ENCODE measurements at places on chromosomes 7 and 10.

- no peak for DNase-seq
These were observed 98.2 kb downstream of the MDFIC start for GRCh38 chr7:115019882-115020605.

DNA sequence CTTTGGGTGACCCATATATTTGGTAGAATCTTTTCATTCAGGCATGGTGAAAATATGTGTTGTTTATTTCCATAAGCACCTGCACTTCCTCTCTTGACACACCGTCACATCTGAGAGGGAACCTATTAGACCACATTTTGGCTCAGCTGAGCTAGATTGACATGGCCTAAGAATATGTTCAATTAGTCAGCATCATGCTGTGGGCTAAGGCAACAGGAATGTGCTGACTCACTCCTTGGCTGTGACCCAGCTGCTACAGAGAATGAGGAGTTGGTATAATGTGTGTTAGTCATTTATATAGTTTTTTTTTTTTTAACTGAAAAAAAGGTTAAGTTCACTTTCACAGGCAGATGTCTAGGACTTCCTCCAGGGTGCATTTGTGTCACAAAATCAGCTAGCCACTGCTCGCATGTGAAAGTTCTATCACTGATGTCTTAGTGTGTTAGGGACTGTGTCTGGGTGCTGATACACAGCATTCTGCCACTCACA, 180.6 kb downstream of the SEMA3E start:
- peak; percentile 60 for DNase-seq

- DNase-seq = no peak
These were observed 567 bp upstream of the CDCA7L start for GRCh38 chr7:21946222-21946709.

DNA sequence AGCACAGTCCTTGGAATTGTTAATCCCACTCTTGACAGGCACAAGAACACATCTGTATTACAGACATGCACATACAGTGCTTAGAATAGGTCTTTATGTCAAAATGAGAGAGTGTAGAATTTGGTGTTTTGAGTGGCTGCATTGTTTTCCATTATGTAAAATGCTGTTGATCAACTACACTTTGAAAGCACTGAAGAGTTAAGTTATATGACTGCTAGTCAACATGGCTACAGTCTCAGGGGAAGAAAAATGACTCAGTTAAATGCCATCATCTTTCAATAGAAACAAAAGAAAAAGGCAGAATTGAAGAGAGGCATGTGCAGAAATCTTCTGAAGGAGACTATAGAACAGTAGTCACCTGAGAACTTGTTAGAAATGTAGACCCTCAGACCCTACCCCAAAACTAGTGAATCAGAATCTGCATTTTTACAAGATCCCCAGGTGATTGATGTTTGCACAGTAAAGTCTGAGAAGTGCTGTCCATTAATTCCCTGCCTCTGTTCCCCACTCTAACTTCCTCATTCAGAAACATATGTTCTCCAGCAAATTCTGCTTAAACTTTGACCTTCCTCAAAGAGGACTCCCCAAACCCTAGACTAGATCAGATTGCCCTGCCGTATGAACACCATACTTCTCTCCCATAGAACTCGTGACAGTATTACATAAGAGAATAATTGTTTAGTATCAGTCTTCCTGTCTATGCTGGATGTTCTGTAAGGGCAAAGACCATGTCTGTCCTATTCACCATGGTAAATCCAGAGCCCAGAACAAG, 16.0 kb downstream of the SND1 start:
- DNase-seq = no peak

DNA sequence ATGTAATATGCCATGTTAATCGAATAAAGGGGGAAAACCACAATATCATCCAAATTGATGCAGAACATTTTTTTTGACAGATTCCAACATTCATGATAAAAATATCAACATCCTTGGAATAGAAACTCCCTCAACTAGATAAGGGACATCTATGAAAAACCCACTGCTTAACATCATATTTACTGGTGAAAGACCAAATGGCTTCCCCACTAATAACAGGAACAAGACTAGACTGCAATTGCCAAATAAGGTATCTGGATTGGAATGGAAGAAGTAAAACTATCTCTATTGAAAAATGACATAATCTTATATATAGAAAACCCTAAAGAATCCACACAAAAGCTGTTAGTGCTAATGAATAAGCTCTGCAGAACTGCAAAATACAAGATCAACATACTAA, 27.8 kb downstream of the SMURF1 start:
- no peak for DNase-seq

GRCh38 chr7:18426564-18427226, 68.9 kb upstream of the HDAC9 start:
- DNase-seq = no peak

DNA sequence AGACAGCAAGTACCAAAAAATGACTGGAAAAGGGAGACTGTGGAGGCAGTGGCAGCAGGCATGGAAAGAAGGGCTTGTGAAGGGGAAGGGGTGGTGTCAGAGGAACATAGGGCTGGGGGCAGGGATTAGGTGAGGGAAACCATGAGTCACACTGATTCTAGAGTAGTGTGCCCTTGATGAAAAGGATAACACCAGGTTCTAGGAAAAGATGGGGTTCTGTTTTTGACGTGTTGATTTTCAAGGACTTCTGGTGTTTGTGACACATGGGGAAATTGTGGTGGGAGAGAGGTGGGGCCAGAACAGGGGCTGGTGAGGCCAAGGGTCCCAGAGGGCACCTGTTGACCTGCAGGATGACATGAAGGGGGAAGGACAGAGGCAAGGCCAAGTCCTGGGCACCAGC, 57.1 kb downstream of the FIGNL1 start:
- no peak for DNase-seq

- no peak for DNase-seq
These were observed 27.8 kb upstream of the FOXL3 start for GRCh38 chr7:262251-262572.

DNA sequence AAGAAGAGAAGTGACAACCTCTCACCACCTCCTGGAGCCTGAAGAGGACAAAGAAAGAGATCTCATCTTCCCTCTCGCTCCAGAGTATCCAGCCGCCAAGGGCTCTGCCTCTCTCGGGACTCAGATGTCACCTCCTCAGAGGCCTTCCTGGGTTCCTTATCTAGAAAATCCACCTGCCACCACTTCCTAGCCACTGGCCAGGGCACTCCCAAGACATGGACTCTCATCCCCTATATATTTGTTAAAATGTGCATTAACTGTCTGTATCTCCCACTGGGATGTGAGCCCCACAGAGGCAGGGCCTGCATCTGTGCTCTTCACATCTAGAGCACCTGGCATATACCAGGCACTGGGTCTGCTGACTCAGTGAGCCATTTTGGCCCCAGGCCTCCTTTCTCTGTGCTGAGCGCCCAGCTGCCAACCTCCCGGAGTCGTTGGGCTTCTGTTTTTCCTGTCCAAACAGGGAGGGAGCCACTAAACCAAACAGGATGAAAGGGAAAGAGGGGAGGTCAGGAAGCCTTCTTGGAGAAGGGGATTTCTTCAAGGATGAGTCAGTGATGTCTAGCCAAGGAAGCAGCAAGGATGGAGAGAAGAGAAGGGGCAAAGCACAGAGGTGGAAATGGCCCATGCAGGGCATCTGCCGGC, 58.9 kb downstream of the KCNMA1 start:
- DNase-seq = no peak

DNA sequence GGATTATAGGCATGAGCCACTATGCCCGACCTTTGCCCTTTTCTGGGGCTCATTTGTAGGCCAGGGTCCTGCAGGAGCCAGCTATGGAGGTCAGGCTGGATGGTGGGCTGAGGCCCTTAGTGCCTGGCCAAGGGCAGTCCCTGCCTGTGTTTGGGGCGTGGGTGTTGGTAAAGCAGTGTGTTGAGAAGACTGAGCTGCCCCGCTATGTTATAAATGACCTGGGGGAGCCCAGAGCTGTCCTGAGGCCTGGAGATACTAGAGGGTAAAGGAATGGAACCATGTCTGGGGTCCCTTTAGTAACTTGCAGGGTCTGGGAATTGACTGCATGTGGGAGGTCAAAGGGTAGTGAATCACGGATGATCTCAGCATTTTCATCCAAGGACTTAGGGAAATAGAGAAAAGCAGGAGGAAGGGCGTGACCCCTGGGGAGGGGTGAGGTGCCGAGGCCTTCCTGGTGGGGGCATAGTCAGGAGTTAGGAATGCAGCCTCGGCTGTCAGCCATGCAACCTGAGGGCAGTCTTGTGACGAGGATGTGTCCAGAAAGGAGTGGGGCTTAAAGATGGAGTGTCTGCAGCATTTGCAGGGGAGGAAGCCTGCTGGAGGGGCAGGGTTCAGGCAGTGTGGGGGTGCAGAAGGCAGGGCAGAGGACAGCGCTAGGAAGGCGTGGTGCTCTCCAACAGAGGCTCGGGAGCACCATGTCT, 31.5 kb downstream of the TMEM248 start:
- DNase-seq = no peak

DNA sequence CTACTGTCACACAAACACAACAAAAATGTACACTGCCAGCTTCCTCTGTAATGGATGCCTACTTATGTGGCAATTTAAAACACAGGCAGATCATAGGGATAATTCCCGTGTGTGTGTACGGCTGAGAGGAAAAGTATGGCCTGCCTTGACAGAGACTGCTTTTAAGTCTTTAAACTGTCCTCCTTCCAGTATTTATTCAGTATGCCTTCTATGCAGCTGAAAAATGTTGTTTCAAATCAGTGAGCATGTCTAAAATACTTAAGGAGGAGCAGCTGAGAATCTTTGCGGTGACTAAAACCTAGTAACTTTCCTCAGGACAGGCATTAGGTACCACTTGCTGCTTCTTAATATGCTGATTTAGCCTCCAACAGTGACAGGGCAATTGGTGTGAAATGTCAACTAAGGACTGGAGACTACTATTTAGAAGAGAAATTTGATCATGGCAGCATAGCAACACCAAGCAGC, 126.3 kb downstream of the CACNA2D1 start:
- no peak for DNase-seq

DNA sequence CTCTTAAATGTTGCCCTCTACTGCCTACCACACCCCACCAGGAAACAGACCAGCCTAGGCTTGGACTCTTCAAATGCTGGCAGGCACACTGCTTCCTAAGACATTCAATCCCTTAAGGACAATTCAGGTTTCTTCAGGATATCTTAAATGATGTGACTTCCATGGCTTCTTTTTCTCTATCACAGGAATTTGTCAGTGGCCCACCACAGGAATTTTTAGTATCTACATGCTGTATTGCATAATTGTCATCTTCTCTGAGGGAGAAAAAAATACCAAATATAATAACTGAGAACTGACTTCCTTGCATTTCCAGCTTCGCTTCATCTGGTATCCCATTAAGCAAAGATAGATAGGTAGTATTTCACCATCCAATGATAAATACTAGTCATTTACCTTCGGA, 129.3 kb downstream of the WNT2 start:
- no peak for DNase-seq

All from midbrain (tissue), 1 donor.